ENCODE measurements at places on chromosomes 3 and 15.

DNA sequence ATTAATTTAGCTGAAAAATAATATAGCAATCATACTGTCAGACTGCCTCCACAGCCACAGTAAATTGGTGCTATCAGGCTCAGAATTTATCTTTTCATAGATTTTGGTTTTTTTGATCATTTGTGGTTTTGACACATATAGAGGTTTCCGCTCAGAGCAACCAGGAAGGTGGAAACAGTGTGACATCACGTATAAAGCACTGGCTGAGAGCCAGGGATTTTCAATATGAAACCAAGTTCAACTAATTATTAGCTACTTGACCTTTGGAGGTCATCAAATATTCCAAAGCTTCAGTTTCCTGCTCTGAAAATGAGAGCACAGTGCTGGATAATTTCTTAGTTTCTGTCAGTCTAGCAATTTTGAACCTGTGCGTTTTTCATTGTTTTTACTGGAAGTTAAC, 433.8 kb upstream of the SUCLG2 start:
- no peak for DNase-seq

GRCh38 chr3:71657831-71658530, 67.2 kb downstream of the EIF4E3 start:
- no peak for DNase-seq

DNA sequence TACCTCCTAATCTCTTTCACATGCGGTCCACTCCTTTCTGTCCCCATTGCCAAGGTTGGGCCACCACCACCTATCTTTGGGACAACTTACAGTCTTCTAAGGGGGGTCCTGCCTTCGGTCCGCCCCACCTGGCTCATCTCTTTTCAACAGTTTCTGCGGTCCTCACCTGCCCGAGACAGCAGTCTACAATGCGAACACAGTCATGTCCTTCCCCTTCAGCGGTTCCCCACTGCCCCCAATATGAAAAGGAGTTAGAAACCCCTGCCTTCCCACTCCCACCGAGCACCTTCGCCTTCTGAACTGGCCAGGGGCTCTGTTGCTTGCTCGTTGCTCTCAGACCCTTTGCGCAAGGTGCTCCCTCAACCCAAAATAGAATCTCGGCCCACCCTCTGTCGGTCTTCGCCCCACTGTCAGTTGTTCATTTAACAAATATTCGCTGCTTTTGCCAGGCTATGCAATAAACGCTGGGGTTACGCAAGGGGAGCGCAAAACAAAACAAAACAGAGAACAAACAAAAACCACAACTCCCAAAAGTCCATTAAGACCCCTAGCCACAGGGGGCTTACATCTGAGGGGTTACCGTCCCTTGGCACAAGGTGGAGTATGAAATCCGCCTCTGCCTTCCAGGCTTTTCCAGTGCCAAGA, 611 bp upstream of the FANCI start:
- no peak for DNase-seq

DNA sequence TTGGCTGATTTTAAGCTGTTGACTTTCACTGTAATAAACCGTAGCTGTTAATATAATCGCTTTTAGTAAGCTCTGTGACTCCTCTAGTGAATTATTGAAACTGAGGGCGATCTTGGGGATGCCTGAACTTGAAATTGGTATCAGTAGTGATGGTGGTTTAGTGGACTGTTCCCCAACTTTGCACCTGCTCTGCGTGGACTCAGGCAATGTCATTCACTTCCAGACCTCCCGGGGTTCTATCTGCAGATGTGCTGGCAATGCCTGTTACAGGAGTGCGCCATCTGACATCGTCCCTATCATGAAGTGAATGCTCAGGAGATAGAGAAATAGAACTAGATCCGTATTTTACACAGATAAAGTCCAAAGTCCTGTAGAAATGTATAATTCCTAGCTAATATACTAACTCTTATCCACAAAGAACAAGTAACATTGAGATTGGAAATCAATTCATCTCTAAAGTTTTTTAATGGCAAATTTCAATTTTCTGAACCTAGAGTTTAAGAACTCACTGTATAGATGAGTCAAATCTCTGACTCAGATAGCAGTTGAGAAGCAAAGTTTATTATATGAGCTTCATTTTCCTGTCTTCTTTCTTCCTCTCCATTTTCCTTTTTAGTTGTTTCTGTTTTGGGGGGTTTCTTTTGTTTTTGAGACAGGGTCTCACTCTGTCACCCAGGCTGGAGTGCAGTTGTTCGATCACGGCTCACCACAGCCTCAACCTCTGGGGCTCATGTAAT, 51.8 kb downstream of the HEG1 start:
- no peak for DNase-seq

All from SK-N-MC (cell line).